ENCODE measurements at places on chromosomes 7 and 10.

DNA sequence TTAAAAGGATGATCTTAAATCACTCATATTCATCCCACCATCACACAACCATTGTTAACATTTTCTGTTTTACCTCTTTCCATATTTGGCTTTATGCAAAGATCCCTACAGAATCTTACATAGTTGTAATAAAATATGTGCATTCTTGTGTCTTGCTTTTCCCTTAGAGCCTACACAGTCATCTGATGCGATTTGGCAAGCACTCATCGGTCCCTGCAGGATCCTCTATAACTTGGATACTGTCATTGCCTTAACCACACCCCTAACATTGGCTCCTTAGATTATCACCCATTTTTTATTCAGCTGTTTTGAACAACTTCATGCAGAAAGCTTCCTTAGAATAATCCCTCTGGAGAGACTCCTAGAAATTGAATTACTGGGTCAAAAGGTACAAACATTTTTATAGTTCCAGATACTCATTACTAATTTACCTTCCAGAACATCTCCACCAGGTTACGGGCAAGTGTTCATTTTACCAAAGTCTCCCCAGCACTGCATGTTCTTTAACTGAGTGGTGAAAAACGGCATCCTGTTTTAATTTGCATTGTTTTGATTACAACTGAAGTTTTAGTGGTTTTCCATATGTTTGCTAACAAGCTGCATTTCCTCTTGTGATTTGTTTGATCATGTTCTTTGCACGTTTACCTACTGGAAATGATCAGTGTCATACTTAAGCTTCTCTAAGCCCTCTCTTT, 268.3 kb downstream of the GRID1 start:
- DNase-seq: no peak

DNA sequence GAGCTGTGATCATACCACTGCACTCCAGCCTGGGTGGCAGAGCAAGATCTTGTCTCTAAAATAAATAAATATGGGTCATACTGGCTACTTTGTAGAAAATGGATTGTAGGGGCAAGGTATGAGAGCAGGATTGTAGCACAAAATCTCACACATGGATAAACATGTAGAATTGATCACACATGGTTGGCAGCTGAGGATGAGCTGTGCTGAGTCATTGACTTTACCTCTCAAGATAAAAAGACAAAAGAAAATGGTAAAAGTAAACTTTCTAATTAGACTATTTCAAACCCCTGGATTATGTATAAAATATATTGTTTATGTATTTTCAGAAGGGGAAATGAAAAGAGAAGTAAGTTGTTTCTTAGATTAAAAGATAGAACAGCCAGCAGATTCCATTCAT, 69.3 kb downstream of the APBB1IP start:
- DNase-seq: no peak

DNA sequence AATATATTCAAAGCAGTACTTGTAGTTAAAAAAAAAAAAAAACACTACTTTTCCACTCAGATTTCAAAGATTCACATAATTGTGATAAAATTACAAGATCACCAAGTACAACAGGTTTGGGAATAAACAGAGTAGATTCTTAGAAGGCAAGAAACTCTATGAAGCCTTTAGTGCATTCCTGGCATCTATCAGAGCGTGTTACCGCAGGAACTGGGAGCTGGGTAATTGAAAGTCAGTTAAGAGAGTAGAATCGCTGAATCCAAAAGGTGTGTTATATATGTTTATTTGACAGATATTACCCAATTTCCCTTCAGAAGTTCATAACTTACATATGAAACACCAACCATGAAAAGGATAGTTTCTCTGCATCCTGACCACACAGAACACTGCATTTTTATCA, 159.2 kb upstream of the PLXNA4 start:
- DNase-seq: no peak

DNA sequence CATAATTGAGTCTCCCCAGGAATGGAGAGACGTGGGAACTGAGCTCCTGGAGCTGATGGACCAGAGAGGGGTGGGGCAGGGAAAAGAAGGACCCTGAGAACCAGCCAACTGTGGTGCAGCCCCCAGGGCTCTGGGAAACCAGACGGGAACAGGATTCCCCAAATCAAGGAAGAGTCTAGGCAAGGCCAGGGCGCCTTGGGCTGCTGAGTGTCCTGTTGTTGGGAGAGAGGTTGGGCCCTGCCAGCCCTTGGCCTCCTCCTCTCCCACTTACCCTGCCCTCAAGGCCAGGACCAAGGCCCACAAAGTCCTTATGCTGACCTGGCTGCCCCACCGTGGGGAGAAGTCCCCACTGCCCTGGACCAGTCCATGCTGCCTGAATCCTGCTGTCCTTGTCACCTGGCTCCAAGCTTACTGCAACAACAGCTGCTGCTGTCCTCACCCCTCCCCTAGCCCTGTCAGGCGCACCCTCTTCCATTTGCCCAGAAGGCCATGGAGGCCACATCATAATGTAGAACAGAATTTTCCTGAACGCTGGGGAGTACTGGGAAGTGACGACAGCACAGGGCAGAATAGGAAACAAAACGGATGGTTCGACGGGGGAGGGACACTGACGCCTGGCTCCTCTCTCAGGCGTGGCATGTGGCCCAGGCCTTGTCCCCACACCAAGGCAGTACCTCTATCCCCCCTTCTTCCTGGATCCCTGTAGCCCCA, 132.9 kb upstream of the ZMIZ1 start:
- no peak for DNase-seq

GRCh38 chr10:10792681-10793080, 225.0 kb upstream of the CELF2 start:
- DNase-seq: no peak

DNA sequence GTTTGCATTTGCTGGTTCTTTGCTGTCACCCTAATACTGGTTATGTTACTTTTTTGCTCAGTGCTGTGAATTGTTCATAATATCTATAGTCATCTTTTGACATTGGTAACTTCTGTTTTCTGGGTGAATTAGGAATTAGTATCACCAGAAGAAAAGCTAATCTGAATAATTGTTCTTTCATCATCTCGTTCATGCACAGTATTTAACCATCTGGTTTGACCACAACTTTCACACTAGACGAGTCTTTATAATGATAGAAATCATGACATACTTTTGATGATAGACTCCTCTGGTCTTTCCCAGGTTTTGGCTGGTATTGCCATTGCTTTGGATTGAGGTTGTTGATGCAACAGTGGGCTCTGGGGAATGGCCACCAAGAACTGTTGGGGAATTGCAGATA, 25.1 kb downstream of the SGPL1 start:
- no peak for DNase-seq

DNA sequence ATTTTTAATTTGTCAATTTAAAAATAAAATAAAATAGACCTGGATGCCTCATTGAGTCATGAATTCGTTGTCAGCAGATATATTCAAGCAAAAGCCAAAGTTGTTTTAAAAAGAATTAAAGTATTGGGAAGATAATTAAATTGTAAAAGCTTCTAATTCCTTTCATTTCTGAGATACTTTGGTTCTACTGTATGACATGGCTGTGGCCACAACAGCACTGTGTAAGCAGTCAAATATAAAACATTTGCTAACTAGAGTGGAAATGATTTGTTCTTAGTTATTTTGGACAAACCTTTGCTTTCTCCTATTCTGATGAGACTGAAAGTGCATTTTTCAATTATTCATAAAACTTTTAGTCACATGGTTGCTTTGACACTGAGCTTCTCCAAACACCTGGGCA, 143.6 kb upstream of the FAM13C start:
- no peak for DNase-seq

GRCh38 chr7:94975336-94975735, 67.9 kb downstream of the PPP1R9A start:
- no peak for DNase-seq

DNA sequence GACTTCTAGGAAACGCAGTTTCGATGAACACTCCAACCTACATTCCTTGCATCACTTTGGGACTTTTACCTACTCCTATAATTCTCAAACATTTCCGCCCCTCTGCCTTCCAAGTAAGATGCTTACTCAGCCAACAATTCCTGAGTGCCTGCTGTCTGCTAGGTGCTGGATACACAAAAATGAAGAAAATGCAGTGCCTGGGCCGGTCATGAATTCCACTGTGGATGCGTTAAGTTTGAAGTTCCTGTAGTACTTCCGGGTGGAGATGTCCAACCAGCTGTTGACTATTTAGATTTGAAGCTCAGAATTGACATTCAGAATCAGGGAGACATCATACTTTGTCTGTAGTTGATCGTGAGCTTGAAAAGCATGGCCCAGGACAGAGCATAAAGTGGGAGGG, 89.2 kb downstream of the LYZL1 start:
- DNase-seq: no peak

GRCh38 chr7:94656658-94656924, 658 bp upstream of the SGCE start:
- no peak for DNase-seq

DNA sequence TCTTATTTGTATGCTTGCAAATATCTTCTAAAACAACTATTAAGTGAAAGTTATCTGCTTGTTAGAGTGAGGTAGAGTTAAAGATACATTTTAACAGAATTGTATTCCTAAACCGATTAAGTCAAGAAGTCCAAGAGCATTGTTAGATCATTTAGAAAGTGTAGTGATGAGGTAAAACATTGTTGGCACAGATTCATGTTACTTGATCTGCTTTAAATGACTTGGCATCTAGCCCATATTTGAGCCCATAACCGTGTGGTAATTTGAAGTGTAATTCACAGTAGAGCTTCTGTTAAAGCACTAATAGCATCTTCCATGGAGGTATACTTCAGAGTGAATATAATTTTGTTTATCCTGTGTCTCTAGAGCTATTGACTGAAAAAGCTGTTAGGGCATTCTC, 62.1 kb downstream of the PTEN start:
- DNase-seq: no peak

GRCh38 chr10:43868952-43869351, 220.3 kb upstream of the ZNF32 start:
- DNase-seq: no peak

GRCh38 chr7:16463520-16463919, 2.0 kb downstream of the SOSTDC1 start:
- no peak for DNase-seq

DNA sequence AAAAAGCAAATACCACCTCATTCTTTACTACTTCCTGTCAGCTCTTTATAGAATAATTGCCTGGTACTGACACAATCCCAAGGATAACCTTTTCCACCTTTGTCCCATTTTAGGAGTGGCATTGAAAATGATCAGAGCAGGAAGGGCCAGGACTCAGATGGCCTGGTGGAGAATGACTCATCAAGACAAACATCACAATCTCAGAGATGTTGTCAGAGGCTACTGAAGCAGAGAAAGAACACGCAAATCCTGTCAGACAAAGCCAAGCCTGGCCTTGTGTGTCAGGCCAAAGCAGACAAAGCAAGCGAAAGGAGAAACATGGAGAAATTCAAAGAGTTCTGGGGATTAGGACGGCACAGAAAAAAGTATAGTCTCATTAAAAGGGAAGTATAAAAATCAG, 40.9 kb downstream of the NSUN6 start:
- DNase-seq: no peak

DNA sequence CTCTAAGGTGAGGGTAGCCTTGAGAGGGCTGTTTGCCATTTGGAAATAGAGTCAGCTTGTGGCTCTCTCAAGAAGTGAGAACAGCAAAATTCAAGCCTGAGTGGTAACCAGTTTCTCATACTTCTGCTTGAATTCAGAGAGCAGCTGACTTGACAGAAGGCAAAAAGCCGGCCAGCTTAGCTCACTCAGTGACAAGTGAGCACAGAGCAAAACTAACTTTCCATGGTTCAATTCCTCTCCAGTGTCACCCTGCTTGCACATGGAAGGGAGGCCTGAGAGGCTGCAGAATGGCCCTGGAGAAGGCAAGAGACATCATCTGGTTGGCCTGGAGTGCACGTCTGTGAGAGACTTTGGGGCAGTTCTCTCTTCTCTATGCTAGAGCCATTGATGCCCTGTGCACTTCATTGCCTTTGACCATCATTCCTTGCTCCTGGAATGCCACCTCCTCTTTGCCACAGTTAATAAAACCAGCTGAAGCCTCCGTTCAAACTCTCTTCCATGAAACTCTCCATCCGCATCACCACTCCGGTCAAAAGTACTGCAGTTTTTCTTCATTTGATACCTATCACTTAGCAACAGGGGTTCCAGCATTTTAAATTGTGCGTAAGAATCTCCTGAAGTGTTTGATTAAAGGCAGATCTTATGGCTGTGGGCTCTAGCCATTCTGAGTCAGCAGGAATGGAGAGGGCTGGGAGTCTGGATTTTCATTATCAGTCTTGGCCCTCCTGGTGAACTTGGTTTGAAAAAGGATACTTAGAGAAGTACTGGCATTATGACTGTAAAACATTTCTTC, 69.8 kb upstream of the PIK3CG start:
- no peak for DNase-seq

GRCh38 chr10:11849911-11850310, 26.8 kb downstream of the PROSER2 start:
- DNase-seq: no peak

DNA sequence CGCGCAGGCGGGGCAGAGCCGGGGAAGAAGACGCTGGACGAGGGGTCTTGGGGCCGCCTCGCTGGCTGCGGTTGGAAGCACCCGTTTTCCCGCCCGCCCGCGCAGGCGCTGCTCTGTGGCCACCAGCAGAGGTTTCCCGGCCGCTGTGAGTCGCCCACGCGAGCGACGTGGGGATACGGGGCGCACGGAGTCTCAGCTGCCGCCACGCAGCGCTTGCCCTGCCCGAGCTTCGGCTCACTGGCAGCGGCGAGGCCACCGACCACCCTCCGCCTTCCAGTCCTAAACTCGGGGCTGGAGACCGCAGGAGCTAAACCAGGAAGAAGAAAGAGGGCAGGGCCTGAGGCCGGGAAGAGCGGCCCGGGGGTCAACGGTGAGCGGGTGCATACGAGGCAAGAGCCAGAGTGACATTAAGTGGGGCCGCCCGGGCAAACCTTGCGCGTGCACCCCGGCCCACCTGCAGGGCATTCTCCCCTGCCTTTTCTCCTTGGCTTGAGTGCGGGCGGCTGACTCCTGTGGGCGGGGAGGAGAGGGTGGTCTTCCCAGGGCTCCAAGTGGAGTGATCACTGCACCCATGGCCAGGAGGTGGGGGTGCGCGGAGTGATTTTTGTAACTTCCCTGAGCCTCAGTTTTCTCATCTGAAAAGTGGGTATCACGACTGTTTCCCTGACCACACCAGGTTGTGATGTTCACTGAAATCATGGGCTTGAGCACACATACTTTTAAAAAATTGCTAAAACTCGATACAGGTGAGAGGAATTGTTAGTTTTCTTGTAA, 7.1 kb upstream of the EMX2 start:
- DNase-seq: no peak

- DNase-seq: no peak
These were observed 142.5 kb downstream of the ACTR3B start for GRCh38 chr7:152902054-152902453.
